Activated CD4-positive, alpha-beta T cell treated with anti-CD3 and anti-CD28 coated beads for 36 hours (primary cell): ENCODE measurements at places on chromosomes 7 and 10. TPM values are rescaled to one million over a fixed set of nuclear protein-coding genes. Genes with fewer than 3 reads are reported as not detected.

The CHCHD3 gene
- total RNA-seq, result 71.9 TPM

The FXYD4 gene
- not detected for total RNA-seq

The ASAH2 gene
- total RNA-seq, result 3.5 TPM

The BMPR1A gene
- 8.7 TPM for total RNA-seq

The TMEM26 gene
- not detected for total RNA-seq

The CUBN gene
- total RNA-seq, result 0.43 TPM

The CRYGN gene
- total RNA-seq, result not detected

The PSD gene
- 11.2 TPM for total RNA-seq

The LAMB4 gene
- total RNA-seq, result not detected

The PILRA gene
- total RNA-seq, result 0.90 TPM

The TMEM213 gene
- not detected for total RNA-seq

The SH2D4B gene
- 0.11 TPM for total RNA-seq

The CAMK2G gene
- total RNA-seq, result 16.4 TPM

The HOXA5 gene
- not detected for total RNA-seq

The PNLIPRP1 gene
- not detected for total RNA-seq

The VWDE gene
- 2.2 TPM for total RNA-seq

The SBDS gene
- total RNA-seq, result 66.0 TPM

The TMEM273 gene
- 28.0 TPM for total RNA-seq

The ARHGEF35 gene
- total RNA-seq, result 6.3 TPM

The PNLIPRP3 gene
- not detected for total RNA-seq

The STAMBPL1 gene
- 36.6 TPM for total RNA-seq

The MEIG1 gene
- 1.1 TPM for total RNA-seq

The ACSM6 gene
- total RNA-seq, result not detected

The FEZF1 gene
- not detected for total RNA-seq

The FGL2 gene
- 0.16 TPM for total RNA-seq

The UPF2 gene
- 46.8 TPM for total RNA-seq

The C10orf90 gene
- total RNA-seq, result not detected

The NPY gene
- total RNA-seq, result not detected

The ABCB1 gene
- total RNA-seq, result 4.5 TPM

The PHKG1 gene
- total RNA-seq, result 1.2 TPM

The HYAL4 gene
- 0.25 TPM for total RNA-seq

The ADAM22 gene
- total RNA-seq, result 1.1 TPM

The FANK1 gene
- 1.0 TPM for total RNA-seq
